Hippocampal formation (tissue), 2 donors: ENCODE measurements at places on chromosomes 5 and 9.

- DNase-seq = no peak
Measured at GRCh38 chr5:173653822-173654523, 37.5 kb upstream of the BOD1 start.

GRCh38 chr5:119168401-119168800 is 97.5 kb downstream of the DMXL1 start:
- DNase-seq = no peak

GRCh38 chr5:93850311-93850710 is 108.9 kb upstream of the POU5F2 start:
- no peak for DNase-seq

DNA sequence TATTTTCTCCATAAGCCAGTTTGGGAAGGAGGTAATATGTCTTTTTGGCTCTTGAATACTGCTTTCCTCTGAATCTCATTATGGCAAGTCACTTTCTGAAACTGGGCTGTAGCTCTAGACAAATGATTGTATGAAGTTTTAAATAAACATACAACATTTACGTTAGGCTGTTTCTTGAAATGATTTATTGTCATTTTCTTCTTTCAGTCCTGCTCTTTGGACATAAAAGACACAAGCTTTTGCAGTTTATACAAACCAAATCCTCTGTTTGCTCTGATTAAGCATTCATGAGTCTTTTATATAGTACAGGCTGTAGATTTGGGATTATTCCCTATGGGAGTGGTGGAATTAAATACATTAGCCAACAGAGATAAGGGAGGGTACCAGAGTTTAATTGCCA is 139.7 kb downstream of the CEP120 start:
- DNase-seq = no peak

- DNase-seq = no peak
Measured at GRCh38 chr5:122182491-122182921, 53.2 kb downstream of the ZNF474 start.

GRCh38 chr9:74907085-74907484 is 19.4 kb upstream of the TRPM6 start:
- no peak for DNase-seq

GRCh38 chr5:170711300-170711699 is 72.2 kb upstream of the GABRP start:
- no peak for DNase-seq

- no peak for DNase-seq
Measured at GRCh38 chr9:81156381-81156780, 533.0 kb downstream of the TLE1 start.

DNA sequence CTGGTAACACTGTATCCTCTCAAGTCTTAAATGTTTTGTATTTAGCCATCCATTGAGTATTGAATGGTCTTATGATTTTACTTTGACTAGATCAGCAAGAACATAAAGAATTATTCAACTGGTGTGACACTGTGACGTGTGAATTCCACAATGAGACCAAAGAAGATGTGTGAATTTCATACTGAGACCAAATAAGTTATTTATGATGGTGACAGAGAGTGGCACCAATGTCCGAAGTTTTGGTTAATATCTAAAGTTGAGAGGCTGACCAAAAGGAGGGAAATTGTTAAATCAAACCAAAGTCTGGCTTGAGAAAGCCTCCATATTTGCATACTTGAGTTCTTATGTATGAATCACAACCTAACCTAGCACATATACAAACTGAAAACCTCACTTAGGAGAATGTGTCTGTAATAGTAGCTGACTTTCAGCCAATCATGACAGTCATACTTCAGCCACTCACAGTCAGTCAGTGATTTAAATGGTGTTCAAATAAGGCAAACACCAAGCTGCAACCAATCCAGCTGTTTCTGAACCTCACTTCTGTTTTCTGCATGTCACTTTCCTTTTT is 31.5 kb upstream of the FAM170A start:
- DNase-seq = no peak
